Nucleus accumbens (tissue), 56 donors: ENCODE measurements at places on chromosomes 4 and X.

- DNase-seq: no peak
These were observed 34.5 kb downstream of the EDNRA start for GRCh38 chr4:147515220-147515936.

DNA sequence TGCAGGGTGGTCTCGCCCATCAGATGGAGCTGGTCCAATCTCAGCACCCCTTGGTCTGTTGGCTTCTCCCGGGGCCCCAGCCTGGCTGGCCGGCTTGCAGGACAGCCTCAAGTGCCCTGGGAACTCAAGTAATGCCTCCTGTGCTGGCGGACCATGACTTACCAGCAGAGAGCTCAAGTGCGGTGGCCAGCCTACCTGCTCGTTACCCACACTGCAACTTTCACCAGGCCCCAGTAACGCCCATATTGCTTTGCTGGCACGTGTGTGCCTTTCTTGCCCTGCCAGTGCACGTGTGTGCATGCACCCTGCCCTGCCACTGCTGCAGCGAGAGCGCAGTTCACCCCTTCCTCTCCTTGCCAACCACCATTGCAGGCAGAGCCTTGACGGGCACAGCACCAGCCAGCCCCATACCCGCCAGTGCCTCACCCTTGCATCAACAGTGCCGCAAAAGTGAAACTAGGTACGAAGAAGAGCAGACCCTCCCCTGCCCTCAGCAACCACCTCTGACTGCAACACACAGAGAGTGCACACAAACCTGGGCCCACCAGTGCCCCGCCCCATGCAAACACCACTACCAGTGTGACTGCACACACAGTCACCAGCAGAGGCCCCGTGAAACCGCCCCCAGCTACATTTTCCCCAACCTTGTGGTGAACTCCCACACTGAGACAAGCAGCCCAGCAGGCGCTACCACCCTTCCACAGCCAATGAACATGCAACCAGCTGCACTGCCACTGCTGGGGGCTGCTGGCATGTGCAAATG is 88.9 kb upstream of the POU3F4 start:
- no peak for DNase-seq

DNA sequence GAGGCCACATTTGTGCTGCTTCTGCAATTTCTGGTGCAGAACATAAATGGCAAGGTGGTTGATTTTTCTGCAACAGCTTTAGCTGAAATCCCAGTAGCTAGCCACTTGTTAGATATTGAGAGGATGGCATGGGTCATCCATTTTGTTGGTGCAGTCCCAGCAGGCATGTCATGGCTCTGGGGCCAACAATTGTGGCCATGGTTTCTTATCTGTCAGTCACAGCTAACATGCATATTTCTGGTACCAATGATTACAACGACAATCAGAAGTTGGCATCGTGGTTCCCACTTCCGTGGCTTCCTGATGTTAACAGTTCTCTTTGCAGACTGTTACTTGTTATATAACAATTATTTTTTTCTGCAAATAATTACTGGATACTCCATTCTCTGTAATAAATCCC is 42.8 kb upstream of the PRKG2 start:
- DNase-seq: no peak

DNA sequence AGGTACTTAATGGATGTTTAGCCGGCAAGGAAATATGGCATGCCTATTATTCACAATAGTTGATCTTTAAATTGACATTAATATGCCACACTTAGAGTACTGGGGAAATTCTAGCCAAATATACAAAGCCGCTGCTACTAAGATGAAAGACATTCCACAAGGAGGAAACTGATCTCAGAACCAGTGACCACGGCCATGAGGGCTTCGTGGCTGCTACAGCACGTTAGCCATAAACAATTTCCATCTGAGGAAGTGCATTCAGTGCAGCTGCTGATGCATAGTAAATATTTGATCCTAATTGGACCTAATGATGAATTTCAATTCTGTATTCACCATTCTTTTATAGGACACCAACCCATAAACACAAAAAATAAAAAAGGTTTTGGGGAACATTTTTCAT is 59.1 kb downstream of the SORBS2 start:
- DNase-seq: no peak

GRCh38 chr4:172698256-172698655 is 470.4 kb upstream of the GALNT7 start:
- DNase-seq: no peak

DNA sequence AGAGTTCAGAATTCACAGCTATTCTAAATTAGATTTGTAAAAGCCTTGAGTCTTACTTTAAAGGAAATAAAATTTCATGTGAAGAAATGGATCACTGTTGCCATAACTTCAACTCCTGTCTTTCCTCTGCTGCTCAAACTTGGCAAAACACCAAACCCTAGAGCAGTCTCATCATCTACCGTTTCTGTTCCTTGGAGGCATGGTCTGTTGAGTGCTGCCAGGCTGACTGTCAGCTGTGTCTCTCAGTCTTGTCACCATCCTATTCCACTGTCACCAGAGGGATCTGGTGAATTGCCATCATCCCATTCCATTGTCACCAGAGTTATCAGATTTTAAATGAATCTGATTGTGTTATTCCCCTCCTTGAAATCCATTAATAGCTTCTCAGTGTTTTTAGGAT is 55.6 kb downstream of the STIM2 start:
- no peak for DNase-seq

- DNase-seq: no peak
These were observed 70.5 kb downstream of the CLCN5 start for GRCh38 chrX:49992853-49993252.

DNA sequence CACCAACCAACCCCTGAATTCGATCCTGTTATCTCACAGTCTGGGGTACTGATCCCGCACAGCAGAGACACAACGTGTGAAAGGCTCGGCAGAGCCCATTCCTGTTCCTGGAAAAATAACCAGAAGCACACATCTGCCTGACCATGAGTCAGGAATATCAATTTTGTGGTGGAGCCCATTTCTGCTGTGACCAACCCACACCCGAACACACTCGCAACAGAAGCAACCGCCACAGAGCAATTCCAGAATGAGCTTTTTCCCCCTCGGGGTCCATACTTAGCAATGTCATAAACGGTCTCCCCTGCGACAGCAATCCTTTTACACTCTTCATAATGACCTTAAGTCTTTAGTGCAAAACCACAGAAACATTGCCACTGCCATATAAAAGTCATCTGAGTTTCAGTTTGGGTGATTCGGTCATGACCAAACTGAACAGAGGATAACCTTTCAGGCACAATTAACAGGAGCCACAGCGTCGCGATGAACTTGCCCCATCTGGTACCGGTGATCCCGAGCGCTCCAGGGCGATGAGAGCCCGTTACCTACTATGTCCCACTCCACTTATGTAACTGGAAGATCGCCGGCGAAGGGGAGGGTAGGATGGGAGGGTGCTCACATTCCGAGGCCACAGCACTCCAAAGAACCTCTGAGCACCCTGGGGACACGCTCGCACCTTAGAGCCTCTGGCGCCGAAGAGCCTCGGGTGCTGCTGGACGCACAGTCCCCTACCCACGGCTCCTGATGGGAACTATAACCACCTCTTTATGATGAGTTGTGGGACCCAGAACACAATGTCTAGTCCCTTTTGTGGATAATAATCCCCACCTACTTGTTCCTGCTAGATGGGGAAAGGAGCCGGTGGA is 1.1 kb downstream of the MECP2 start:
- peak; percentile 49 for DNase-seq

- DNase-seq: no peak
These were observed 255 bp upstream of the CNOT6L start for GRCh38 chr4:77819404-77819842.
